Osteocyte (in vitro differentiated cells): ENCODE measurements at places on chromosomes 13 and 19. TPM values are rescaled to one million over a fixed set of nuclear protein-coding genes. Genes with fewer than 3 reads are reported as not detected.

ALOX5AP gene
- not detected in 2 replicates for total RNA-seq

ITGBL1 gene
- 1,450 and 1,519 TPM in 2 replicates for total RNA-seq

FAM216B gene
- total RNA-seq = not detected in 2 replicates

PRR36 gene
- 0.24 and 0.51 TPM in 2 replicates for total RNA-seq

GNG8 gene
- not detected in 2 replicates for total RNA-seq

MBD3L2 gene
- not detected in 2 replicates for total RNA-seq

NKPD1 gene
- total RNA-seq = 0.18 and 0.35 TPM in 2 replicates

GRCh38 chr13:77760893-77761292 is 63.4 kb downstream of the SLAIN1 start:
- no peak overlapping the region for H3K4me3 ChIP-seq
- H3K27ac ChIP-seq = no peak overlapping the region
- no peaks in the 10 kb centered on the region for H3K4me1 ChIP-seq

DNA sequence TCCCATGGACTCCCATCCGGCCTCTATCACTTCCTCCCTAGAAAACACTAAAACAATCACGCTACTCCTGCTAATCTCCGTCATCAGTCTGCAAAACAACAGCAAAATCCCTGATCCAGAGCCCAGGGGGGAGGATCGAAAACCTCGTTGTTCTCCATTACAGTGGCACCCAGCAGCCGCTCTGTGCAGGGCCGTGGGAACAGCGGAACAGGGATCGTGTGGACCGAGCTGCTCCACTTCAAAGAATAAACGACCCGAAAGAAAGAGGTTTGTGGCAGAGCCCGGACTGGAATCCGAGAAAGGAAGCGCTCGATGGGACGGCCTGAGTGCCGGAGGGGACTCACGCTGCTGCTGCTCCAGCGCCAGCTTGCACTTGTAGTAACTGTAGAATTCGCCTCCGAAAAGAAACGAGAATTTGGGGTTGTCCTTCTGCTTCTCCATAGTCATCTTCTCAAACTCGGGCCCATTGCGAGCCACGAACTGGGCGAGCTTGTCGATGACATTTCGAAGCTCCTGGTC is 652 bp downstream of the CHERP start:
- H3K27me3 ChIP-seq = no peaks in the 10 kb centered on the region
- peaks cover 29% of the 10 kb centered on the region for H3K4me1 ChIP-seq
- H3K36me3 ChIP-seq = peaks cover 19% of the 10 kb centered on the region
- no peak for DNase-seq

DNA sequence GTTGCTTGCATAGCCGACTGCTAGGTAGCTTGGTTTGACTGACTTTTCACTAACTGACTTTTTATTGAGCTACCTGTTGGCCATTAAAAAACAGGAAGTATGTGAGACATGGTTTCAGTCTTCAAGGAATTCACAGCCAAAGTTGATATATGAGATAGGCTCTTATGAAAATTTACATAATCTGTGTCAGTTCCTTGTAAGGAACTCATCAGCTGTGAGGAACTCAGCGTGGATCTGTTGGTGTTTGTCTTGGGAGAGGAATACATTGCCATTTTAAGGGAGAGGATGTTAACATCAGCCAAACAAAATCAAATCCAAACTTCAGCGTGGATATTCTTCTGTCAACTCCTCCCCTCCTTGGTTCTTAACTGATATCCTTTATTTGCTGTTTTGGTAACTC is 2.0 kb downstream of the RNF113B start:
- no peaks in the 10 kb centered on the region for H3K27me3 ChIP-seq
- peak overlapping the region; percentile 26 for H3K4me3 ChIP-seq
- peak overlapping the region; percentile 94 for H3K27ac ChIP-seq
- peaks cover 9% of the 10 kb centered on the region for H3K36me3 ChIP-seq

GRCh38 chr19:47768604-47769003 is 9.9 kb upstream of the SELENOW start:
- H3K4me3 ChIP-seq = no peak overlapping the region
- no peak for DNase-seq
- H3K4me1 ChIP-seq = peaks cover 2% of the 10 kb centered on the region
- peaks cover 8% of the 10 kb centered on the region for H3K27me3 ChIP-seq

DNA sequence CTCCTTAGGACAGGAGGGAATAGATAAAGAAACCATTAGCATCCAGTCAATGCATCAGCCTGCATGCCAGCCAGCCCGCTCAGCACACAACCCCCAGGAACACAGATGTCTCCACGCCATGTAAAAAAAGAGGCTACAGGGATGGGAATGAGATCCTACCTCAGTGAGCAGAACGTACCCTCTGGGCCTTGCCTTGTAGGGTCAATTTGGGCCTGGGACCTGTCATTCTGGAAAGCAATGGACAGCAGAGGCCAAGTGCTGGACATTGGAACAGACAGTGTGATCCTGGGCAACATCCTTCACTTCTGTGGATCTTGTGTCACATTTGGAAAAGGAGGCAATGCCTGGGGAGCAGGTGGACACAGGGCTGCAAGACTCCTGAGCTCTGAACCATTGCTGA is 26.0 kb downstream of the VSTM2B start:
- H3K4me1 ChIP-seq = no peaks in the 10 kb centered on the region
- DNase-seq = no peak
- no peak overlapping the region for H3K4me3 ChIP-seq
- no peak overlapping the region for H3K27ac ChIP-seq
- H3K36me3 ChIP-seq = no peaks in the 10 kb centered on the region

GRCh38 chr19:5296457-5297271 is 43.9 kb downstream of the PTPRS start:
- no peak overlapping the region for H3K27ac ChIP-seq
- no peaks in the 10 kb centered on the region for H3K27me3 ChIP-seq
- peaks cover 8% of the 10 kb centered on the region for H3K4me1 ChIP-seq
- no peak overlapping the region for H3K4me3 ChIP-seq

DNA sequence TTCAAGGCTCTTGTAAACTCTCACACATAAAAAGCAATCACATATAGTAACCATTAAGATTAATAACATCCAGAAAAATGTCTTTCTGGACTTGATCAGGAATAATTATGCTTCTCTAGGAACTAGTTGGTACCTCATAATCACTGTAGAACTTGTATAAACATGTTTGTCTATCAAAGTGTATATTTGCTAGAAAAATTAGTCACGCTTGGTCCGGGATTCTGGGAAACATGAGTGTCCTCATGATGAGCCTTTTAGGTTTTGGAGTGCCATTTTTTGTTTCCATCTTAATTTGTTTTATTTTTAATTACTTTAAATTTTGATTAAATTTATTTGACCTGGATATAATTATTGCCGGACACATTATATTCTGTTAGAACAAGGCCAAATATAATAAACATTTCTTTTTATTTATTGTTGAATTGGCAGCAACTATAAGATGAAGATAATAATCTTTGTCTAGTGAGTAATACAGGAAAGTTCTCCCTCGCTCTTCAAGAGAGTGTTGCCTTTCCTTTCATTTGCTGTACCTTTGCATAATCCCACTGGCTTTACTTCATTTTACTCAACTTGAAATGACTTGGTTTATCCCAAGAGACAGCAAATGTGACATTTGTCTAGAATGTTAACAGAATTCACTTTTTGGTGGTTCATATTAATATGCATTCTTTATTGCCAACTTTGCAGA is 207.0 kb downstream of the NALCN start:
- no peak for DNase-seq
- no peak overlapping the region for H3K27ac ChIP-seq
- peaks cover 25% of the 10 kb centered on the region for H3K4me1 ChIP-seq
- no peaks in the 10 kb centered on the region for H3K27me3 ChIP-seq

- H3K27ac ChIP-seq = peak overlapping the region; percentile 43
- H3K4me1 ChIP-seq = peaks cover 9% of the 10 kb centered on the region
- peaks cover 18% of the 10 kb centered on the region for H3K27me3 ChIP-seq
- no peak for DNase-seq
- H3K4me3 ChIP-seq = peak overlapping the region; percentile 76
These were observed 830 bp downstream of the NEK5 start for GRCh38 chr13:52127783-52128702.

- peaks cover 3% of the 10 kb centered on the region for H3K36me3 ChIP-seq
- peaks cover 27% of the 10 kb centered on the region for H3K4me1 ChIP-seq
- peak overlapping the region; percentile 45 for H3K4me3 ChIP-seq
These were observed 165.0 kb downstream of the USP12 start for GRCh38 chr13:27006519-27007161.

- H3K4me3 ChIP-seq = no peak overlapping the region
- peak overlapping the region; percentile 76 for H3K27ac ChIP-seq
- DNase-seq = no peak
- no peaks in the 10 kb centered on the region for H3K27me3 ChIP-seq
These were observed 251.0 kb downstream of the UQCRFS1 start for GRCh38 chr19:28961772-28962500.

DNA sequence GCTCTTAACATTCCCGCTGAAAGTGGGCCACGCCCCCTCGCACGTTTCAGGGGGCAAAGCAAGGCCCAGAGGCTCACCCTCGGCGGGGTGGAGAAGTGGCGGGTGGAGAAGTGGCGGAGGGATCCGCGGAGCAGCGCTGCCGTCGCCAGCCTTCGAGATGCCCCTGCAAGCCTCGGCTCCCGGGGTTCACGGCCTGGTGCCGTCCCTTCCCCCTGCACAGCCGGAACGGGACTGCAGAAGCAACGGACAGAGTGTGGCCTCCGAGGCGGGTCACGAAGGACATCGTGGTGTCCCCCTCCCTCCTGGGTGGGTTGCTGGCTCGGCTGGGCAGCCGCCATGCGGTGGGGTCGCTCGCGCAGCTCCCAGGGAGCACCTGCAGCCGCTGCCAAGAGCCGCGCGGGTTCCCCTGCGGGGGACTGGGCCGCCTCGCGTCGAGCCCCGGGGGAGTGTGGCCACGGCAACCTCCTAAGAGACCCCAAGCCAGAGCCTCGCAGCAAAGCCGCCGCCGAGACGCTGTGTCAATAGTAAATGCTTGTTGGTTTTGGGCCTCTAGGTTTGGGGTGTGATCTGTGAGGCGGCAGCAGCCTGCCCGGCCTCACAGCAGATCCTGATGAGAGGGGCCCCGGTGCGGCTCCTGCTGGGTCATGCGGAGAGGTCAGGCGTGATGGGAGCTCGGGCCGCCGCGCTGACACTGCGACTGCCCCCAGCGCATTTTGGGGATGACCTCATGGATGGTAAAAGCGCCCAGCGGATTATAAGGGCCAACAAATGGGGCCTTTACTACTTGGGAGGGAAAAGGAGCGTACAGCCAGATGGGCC is 5.5 kb downstream of the TPGS1 start:
- H3K36me3 ChIP-seq = peaks cover 4% of the 10 kb centered on the region
- no peaks in the 10 kb centered on the region for H3K27me3 ChIP-seq
- peaks cover 27% of the 10 kb centered on the region for H3K4me1 ChIP-seq
- no peak for DNase-seq
- H3K4me3 ChIP-seq = no peak overlapping the region
- no peak overlapping the region for H3K27ac ChIP-seq

DNA sequence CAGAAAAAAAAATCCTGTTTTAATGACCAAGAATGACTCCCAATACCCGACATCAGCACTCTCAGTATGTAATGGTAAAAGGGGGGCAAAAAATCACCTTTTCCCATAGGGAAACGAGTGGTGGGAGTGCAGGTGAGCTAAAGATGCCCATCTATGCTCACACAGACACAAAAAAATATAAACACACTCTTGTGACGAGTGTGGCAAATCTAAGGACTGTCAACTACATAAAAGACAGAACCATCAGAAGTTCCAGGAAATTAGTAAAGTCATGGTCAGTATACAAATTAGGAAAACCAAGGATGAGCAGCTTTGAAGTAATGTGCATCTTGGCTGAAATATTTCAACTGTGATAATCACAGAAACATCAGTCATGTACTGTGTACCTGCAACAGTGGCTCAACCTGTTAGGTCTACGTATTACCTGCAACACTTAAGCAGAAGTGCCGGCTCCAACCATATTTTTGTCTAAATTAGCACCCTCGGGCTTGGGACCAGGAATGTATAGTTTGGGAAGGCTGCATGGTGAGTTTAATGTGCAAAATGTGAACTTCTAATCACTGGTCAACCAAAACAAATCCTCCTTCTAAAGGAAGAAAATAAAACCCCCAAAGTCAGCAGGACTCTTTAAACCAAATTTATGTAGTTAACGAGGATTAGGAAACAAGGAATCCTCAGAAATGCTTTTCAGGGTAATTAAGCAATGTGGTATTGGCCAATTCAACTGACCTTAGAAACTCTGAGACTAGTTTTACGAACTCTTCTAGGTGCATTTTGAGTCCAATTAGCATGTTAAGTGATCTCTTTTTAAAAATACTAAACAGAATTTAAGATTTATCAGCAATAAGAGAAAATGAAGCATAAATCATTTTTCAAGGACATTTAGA is 24.3 kb downstream of the ANKRD10 start:
- no peaks in the 10 kb centered on the region for H3K27me3 ChIP-seq
- peaks cover 21% of the 10 kb centered on the region for H3K4me1 ChIP-seq
- no peak for DNase-seq
- peaks cover 33% of the 10 kb centered on the region for H3K36me3 ChIP-seq
- H3K4me3 ChIP-seq = no peak overlapping the region
